ENCODE measurements at places on chromosomes 12 and 14. TPM values are rescaled to one million over a fixed set of nuclear protein-coding genes. Genes with fewer than 3 reads are reported as not detected.

GRCh38 chr12:94182986-94183707 lies 34.8 kb downstream of the PLXNC1 start:
- no peaks in the 10 kb centered on the region for H3K36me3 ChIP-seq
- no peak overlapping the region for H3K4me3 ChIP-seq
- no peak overlapping the region for H3K27ac ChIP-seq
- no peak for DNase-seq
- H3K4me1 ChIP-seq: no peaks in the 10 kb centered on the region

DNA sequence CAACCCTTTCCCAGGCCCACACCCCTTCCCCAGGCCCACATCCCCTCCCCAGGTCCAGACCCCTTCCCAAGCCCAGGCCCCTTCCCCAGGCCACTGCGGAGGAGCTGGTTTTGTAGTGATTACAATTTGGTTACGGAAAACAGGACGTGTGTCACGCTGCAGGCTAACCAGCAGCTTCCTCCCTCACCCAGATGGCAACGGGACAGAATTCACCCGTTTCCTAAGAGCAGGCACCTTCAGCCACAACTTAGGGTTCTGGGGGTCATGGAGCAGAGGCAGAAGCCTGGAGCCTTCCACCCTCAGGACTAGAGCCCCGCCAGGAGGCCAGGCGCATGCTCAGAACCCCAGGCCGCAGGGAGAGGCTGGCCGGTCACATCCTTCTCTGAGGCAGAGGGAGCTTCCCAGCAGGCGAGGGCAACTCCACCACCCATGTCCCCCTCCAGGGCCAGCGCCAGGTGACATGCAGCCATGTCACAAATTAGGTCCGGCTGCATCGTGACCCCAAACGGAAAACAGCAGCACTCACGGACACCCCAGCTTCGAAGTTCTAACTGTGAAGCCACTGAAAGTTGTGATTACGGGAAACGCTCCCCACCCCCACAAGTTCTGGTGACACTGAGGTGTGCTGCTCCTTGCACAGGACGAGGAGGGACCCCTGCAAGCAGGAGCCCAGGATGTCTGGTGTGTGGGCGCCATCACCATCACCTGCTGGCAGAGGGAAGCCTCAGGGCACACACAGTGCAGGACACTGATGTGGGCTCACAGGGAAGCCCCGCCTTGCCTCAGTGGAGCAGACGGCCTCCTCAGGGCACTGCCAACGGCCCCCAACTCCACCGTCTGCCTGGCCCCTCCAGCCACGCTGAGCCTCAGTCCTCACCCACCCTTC lies 7.7 kb downstream of the BRF1 start:
- no peak for DNase-seq
- no peak overlapping the region for H3K27ac ChIP-seq
- no peaks in the 10 kb centered on the region for H3K4me1 ChIP-seq
- no peaks in the 10 kb centered on the region for H3K36me3 ChIP-seq
- H3K27me3 ChIP-seq: no peaks in the 10 kb centered on the region

DNA sequence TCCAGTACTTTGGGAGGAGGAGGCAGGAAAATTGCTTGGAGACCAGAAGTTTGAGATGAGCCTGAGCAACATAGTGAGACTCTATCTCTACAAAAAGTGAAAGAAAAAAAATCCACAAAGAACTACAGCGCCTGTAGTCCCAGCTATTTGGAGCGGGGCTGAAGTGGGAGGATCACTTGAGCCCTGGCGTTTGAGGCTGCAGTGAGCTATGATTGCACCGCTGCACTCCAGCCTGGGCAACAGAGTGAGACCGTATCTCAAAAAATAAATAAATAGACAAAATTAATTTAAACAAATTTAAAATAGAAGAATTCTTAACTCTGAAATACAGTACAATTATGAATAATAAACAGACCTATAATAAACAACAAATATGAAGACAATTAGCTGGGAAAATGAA lies 40.9 kb downstream of the ATL1 start:
- H3K27me3 ChIP-seq: no peaks in the 10 kb centered on the region
- no peaks in the 10 kb centered on the region for H3K4me1 ChIP-seq
- no peak overlapping the region for H3K27ac ChIP-seq
- no peaks in the 10 kb centered on the region for H3K36me3 ChIP-seq
- DNase-seq: peak; percentile 39

- no peak overlapping the region for H3K27ac ChIP-seq
- H3K4me3 ChIP-seq: no peak overlapping the region
- no peaks in the 10 kb centered on the region for H3K27me3 ChIP-seq
- no peaks in the 10 kb centered on the region for H3K36me3 ChIP-seq
- H3K4me1 ChIP-seq: no peaks in the 10 kb centered on the region
These were observed 40.2 kb upstream of the NT5DC3 start for GRCh38 chr12:103881261-103881660.

DNA sequence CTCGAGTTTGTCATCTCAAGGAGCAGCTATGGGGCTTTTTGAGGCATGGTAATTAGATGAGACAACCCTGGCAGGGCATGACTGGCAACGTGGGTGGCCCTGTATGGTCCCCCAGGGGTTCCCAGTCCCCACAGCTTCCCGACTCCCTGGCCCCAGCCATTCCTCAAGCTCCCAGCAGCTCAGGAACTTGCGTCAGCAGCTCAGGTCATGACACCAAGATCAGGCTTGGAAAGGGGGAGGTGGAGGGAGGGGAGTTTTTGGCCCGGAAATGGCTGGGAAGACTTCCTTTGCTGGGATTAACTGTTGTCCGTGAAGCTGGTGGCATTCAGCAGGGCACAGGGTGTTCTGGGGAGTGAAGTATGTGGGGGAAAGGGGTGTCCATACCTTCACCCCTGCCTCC lies 10.4 kb upstream of the NRIP2 start:
- H3K27me3 ChIP-seq: no peaks in the 10 kb centered on the region
- no peaks in the 10 kb centered on the region for H3K36me3 ChIP-seq
- no peak overlapping the region for H3K4me3 ChIP-seq
- peak; percentile 79 for DNase-seq
- peak overlapping the region; percentile 1 for H3K27ac ChIP-seq
- peaks cover 18% of the 10 kb centered on the region for H3K4me1 ChIP-seq

DNA sequence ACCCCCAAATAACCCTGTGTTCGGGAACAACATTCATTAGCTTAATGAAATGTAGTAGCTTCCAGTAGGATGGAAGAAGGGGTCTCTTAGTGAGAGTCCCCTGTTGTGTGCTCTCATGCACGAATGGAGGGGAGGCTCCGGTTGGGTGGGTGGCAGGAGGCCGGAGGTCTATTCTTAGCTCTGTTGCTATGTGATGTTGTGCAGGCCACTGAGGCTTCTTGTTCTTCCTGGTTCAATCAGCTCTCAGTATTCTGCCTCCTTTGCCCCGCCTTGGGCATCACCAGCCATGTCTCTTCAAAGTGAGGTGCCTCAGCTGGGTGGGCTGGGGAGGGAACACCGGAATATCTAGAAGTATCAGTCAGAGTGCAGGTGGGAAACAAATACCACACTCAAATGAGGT lies 50.8 kb downstream of the KCNA1 start:
- H3K27me3 ChIP-seq: peaks cover 2% of the 10 kb centered on the region
- H3K4me1 ChIP-seq: no peaks in the 10 kb centered on the region
- no peak for DNase-seq
- no peaks in the 10 kb centered on the region for H3K36me3 ChIP-seq
- no peak overlapping the region for H3K4me3 ChIP-seq
- H3K27ac ChIP-seq: no peak overlapping the region

GRCh38 chr12:55697686-55698085 lies 10.0 kb downstream of the ITGA7 start:
- H3K4me1 ChIP-seq: peaks cover 4% of the 10 kb centered on the region
- H3K36me3 ChIP-seq: peaks cover 17% of the 10 kb centered on the region
- no peak overlapping the region for H3K4me3 ChIP-seq
- no peaks in the 10 kb centered on the region for H3K27me3 ChIP-seq

DNA sequence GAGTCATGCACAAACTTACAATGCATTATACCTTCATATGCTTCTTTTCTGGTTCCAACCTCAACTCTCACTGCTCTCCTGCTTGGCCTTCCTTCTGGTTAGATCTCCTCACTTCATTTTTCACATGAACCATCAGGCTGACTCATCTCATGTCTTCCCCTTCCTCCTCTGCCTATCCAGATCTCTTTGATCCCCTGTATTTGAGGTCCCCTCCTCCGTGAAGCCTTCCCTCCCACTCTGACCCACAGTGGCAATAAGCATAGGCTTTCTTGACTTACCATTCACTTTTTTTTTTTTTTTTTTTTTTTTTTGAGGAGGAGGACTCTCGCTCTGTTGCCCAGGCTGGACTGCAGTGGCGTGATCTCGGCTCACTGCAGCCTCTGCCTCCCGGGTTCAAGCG lies 14.7 kb upstream of the ASIC1 start:
- H3K4me1 ChIP-seq: no peaks in the 10 kb centered on the region
- H3K27me3 ChIP-seq: peaks cover 4% of the 10 kb centered on the region
- no peak overlapping the region for H3K27ac ChIP-seq
- no peaks in the 10 kb centered on the region for H3K36me3 ChIP-seq

DNA sequence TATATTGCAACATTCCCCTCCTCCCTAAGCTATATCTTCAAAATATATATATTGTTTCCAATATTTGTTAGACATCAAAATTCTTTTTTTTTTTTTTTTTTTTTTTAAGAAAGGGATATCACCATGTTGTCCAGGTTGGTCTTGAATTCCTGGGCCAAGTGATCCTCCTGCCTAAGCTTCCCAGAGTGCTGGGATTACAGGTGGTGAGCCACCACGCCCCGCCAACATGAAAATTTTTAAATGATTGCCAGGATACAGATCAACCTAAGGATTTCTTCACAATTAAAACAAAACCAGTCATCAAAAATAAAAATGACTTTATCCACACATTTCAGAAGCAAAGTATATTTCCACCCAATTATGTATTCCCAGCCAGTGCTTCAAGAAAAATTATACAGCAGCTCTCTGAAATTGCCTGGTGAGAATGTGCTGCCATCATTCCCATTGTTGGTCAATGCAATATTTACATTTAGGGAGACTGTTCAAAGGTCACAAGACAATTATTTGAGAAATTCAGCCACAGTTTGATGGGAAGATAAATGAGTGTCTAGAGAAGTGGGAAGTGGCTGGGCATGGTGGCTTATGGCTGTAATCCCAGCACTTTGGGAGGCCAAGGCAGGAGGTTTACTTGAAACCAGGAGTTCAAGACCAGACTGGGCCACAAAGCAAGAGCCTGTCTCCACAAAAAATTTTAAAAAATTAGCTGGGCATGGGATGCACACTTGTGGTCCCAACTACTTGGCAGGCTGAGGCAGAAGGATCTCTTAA lies 141.7 kb upstream of the AMIGO2 start:
- peak; percentile 39 for DNase-seq
- no peak overlapping the region for H3K4me3 ChIP-seq
- peaks cover 2% of the 10 kb centered on the region for H3K4me1 ChIP-seq

GRCh38 chr12:68971404-68971803 lies 38.4 kb upstream of the CPM start:
- no peaks in the 10 kb centered on the region for H3K27me3 ChIP-seq
- no peaks in the 10 kb centered on the region for H3K36me3 ChIP-seq
- no peaks in the 10 kb centered on the region for H3K4me1 ChIP-seq
- peak; percentile 80 for DNase-seq

GRCh38 chr14:39265806-39266524 lies 32.2 kb downstream of the MIA2 start:
- no peaks in the 10 kb centered on the region for H3K36me3 ChIP-seq
- no peaks in the 10 kb centered on the region for H3K4me1 ChIP-seq
- peak overlapping the region; percentile 94 for H3K4me3 ChIP-seq
- H3K27me3 ChIP-seq: no peaks in the 10 kb centered on the region

GRCh38 chr12:108173160-108173559 lies 44.1 kb downstream of the WSCD2 start:
- no peaks in the 10 kb centered on the region for H3K4me1 ChIP-seq
- H3K4me3 ChIP-seq: no peak overlapping the region
- DNase-seq: no peak
- no peaks in the 10 kb centered on the region for H3K27me3 ChIP-seq
- no peak overlapping the region for H3K27ac ChIP-seq
- no peaks in the 10 kb centered on the region for H3K36me3 ChIP-seq

- H3K4me1 ChIP-seq: peaks cover 3% of the 10 kb centered on the region
- H3K27ac ChIP-seq: no peak overlapping the region
- no peak overlapping the region for H3K4me3 ChIP-seq
- no peaks in the 10 kb centered on the region for H3K36me3 ChIP-seq
- H3K27me3 ChIP-seq: no peaks in the 10 kb centered on the region
These were observed 6.4 kb upstream of the RAD52 start for GRCh38 chr12:955939-956338.

DNA sequence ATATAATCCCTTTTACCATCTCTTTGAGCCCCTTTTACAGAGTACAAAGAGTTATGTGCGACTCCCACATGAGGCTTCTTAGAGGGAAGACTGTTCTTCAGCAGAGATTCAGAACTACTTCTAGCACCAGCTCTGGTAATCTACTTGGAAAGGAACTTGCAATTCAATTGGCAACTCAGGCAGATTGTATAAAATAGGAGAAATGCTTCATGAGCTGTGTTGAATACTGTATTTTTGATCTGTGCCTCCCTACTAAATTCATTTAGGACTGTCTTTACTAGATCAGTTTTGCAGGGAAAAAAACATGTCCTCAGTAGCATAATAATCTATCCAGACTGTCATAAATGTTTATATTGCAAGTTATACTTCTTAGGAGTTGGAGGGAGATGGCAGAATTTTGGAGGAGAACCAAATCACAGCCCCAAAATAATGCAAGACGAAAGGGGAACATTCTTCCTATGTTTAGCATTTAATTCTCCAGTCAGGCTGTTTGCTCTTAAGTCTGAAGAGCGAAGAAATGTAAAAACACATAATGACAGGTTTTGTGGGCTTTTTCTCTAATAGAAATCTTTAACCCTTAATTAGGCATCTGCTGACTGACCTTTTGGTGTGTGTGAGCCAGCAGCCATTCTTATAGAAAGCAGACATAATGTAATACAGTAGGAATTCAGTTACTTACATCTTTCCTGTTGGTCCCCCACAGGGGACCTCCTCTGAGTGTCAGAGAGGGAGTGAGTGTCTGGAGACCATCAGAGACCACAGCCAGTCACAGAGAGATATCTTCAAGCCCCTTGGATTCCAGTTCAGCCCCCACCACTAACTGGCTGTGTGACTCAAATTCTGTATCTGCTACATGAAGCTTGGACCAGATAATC lies 3.9 kb downstream of the ANO4 start:
- H3K27ac ChIP-seq: peak overlapping the region; percentile 27
- H3K4me3 ChIP-seq: no peak overlapping the region
- DNase-seq: peak; percentile 82
- H3K27me3 ChIP-seq: no peaks in the 10 kb centered on the region

DNA sequence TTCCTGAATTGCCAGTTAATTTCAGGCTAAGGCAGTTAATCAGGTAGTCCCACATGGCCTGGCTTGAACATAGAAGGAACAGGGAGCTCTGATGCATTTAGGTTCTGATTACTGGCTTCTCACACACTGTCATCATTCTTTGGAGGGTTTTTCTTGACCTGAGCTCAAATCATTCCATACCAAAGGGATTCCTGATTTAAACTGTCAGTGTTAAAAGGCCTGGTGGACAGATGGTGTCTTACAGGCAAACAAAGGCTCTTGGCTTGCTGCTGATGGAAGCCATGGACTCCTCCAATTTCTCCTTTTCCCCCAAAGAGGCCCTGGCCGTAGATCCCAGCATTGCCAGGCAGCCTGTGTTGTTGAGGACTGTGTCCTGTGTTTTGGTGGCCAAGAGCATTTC lies 30.2 kb downstream of the CACNA1C start:
- no peaks in the 10 kb centered on the region for H3K36me3 ChIP-seq
- peak; percentile 38 for DNase-seq
- no peaks in the 10 kb centered on the region for H3K27me3 ChIP-seq
- H3K27ac ChIP-seq: no peak overlapping the region
- H3K4me1 ChIP-seq: peaks cover 24% of the 10 kb centered on the region

GRCh38 chr12:91483471-91483985 lies 300.9 kb upstream of the DCN start:
- no peaks in the 10 kb centered on the region for H3K4me1 ChIP-seq
- no peaks in the 10 kb centered on the region for H3K27me3 ChIP-seq
- H3K27ac ChIP-seq: no peak overlapping the region
- DNase-seq: no peak

The ERP27 gene
- not detected for total RNA-seq

The SRRM4 gene
- not detected for total RNA-seq

The GZMB gene
- total RNA-seq: not detected

The KRT6A gene
- total RNA-seq: not detected

The TAS2R7 gene
- total RNA-seq: not detected

The KRT83 gene
- not detected for total RNA-seq

The KLHDC1 gene
- total RNA-seq: 5.4 TPM

All from fibroblast of lung (primary cell).